ENCODE measurements at places on chromosomes 4 and X. TPM values are rescaled to one million over a fixed set of nuclear protein-coding genes. Genes with fewer than 3 reads are reported as not detected.

DNA sequence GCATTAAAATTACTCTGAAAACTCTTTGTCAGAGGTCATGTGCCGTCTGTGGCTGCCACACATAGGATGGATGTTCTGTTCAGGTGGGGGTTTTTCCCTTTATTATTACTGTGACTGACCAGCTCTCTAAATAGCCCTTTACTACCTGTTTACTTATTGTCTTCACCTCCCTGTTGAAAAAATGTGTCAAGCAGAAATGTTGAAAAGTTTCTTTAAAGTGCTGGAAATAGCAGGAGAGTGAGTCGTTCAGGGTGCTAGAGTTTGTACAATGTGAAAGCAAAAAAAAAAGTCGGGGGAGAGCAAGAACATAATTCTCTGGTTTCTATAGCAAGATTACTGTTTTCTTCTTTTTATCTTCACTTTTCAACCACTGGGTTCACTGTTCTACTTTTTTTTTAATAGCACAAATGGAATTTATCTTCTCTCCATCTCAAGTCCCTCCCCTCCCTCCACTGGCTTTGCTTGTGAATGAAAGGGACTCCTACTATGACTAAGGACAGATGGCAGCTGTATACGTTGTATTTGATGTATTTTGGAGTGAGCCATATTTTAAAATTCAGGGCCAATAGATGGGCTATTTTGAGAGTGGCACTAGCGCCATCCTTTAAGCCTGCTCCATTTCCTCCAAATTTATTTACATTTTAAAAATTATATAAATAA is 33.3 kb downstream of the ARX start:
- DNase-seq, result no peak
- H3K4me3 ChIP-seq, result no peak overlapping the region
- H3K27ac ChIP-seq, result no peak overlapping the region

DNA sequence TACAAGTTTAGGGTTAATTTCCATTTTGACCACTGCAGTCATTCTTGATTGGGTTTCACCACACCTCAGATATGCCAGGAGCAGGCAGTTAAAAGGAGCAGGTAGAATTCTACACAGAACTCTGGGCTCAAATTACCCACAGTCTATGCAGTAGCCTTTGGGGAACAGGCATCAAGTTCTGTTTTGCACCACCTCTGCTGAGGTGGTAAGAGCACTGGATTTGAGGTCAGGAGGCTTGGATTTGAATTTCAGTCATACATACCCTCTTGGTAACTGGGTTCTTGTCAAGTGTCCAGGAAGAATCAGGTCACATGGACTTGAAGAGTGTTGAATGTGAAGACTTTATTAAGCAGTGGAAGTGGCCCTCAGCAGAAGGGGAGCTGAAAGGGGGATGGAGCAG is 40.4 kb upstream of the PGK1 start:
- no peaks in the 10 kb centered on the region for H3K36me3 ChIP-seq
- no peak overlapping the region for H3K4me3 ChIP-seq
- H3K27ac ChIP-seq, result no peak overlapping the region

- H3K27ac ChIP-seq, result no peak overlapping the region
- no peak overlapping the region for H3K4me3 ChIP-seq
- peaks cover 18% of the 10 kb centered on the region for H3K36me3 ChIP-seq
- H3K27me3 ChIP-seq, result no peaks in the 10 kb centered on the region
These were observed 39.5 kb downstream of the TMEM165 start for GRCh38 chr4:55435141-55435841.

DNA sequence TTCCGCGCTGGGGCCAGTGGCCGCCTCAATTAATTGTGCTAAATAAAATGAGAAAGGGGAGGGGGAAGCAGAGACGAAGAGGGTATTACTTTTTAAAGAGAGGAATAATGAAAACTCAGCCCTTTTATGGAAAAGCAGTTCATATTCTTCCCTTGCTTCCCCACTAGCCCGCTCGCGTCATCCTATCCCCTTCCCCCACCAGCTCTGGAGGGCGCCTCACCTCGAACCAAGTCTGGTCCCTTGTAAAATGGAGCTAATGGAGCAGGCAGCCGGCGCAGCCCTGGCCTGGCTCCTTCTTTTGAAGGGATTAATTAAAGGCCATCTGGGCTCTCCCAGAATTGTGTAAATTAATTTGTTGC is 511 bp upstream of the NKX6-1 start:
- no peak overlapping the region for H3K27ac ChIP-seq
- no peak for DNase-seq
- H3K4me1 ChIP-seq, result no peaks in the 10 kb centered on the region
- H3K36me3 ChIP-seq, result peaks cover 4% of the 10 kb centered on the region
- H3K4me3 ChIP-seq, result peak overlapping the region; percentile 75
- H3K27me3 ChIP-seq, result peaks cover 3% of the 10 kb centered on the region

GRCh38 chr4:37687194-37687562 is 1.0 kb upstream of the RELL1 start:
- H3K27me3 ChIP-seq, result no peaks in the 10 kb centered on the region
- peak overlapping the region; percentile 75 for H3K27ac ChIP-seq
- H3K36me3 ChIP-seq, result no peaks in the 10 kb centered on the region
- DNase-seq, result no peak
- peaks cover 9% of the 10 kb centered on the region for H3K4me1 ChIP-seq

The EXOC1L gene
- total RNA-seq, result not detected

The VCX2 gene
- total RNA-seq, result not detected

The BEX1 gene
- not detected for total RNA-seq
